ENCODE measurements at places on chromosomes 16 and 17. TPM values are rescaled to one million over a fixed set of nuclear protein-coding genes. Genes with fewer than 3 reads are reported as not detected.

Gene SLC47A1
- total RNA-seq, result 1.1 TPM

GRCh38 chr17:21345236-21345635 is 30.9 kb upstream of the KCNJ12 start:
- DNase-seq, result peak; percentile 19

- no peak for DNase-seq
Observed at GRCh38 chr16:10753670-10754069, 10.0 kb downstream of the NUBP1 start.

DNA sequence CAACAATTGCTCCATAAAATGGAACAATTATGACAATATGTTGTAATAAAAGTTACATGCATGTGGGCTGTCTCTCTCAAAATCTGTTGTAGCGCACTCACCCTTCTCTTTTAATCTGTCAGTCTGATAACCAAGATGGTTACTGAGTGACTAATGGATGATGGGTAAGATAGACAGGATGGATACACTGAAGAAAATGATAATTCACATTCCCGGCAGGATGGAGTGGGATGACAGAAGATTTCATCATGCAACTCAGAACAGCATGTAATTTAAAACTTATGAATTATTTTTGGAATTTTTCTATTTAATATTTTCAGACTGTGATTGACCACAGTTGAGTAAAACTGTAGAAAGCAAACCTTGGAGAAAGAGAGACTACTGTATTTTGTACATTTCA is 30.5 kb downstream of the CDH13 start:
- DNase-seq, result no peak

Gene TBC1D3E
- not detected for total RNA-seq

- DNase-seq, result no peak
Observed at GRCh38 chr16:22635357-22635761, 124.7 kb downstream of the NPIPB5 start.

DNA sequence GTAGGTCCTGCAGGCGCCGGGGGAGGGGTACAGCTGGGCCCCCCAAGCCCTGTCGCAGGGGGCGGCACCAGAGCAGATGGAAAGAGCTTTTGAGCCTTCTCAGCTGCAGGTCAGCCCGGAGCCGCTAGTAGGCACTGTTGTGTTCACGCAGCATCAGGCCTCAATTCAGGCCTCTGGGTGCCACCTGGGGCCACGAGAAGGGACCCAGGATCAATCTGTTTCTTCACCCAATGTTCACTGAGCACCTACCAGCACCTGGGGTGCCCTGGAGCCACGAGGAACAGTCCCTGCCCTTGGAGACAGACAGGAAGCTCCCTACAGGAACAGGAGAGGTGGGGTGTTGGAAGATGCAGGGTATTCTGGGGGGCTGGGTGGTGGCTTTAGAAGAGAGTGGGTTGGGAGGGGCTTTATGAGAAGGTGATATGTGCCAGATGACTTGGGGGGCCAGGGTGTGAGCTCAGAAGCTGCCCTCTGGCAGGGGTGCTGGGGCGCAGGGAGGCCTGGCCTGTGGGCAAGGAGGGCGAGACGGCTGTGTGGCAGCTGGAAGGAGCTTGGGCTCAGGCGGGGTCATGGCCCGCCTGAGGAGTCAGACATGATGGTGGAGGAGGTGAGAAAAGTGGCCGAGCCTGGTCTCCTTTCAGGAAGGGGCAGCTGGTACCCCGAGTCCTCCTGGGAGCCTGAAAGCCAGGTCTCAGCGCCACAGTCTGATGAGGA is 121.9 kb upstream of the GSE1 start:
- no peak for DNase-seq

GRCh38 chr17:77935121-77935571 is 23.4 kb upstream of the TNRC6C start:
- DNase-seq, result no peak

Gene NSMCE1
- 71.3 TPM for total RNA-seq

All from osteoblast (primary cell).